ENCODE measurements at places on chromosomes 16 and 17.

- DNase-seq: no peak
Observed at GRCh38 chr17:46080118-46081017, 81.3 kb downstream of the STH start.

- no peak for DNase-seq
Observed at GRCh38 chr17:73435412-73435811, 123.6 kb upstream of the CDC42EP4 start.

DNA sequence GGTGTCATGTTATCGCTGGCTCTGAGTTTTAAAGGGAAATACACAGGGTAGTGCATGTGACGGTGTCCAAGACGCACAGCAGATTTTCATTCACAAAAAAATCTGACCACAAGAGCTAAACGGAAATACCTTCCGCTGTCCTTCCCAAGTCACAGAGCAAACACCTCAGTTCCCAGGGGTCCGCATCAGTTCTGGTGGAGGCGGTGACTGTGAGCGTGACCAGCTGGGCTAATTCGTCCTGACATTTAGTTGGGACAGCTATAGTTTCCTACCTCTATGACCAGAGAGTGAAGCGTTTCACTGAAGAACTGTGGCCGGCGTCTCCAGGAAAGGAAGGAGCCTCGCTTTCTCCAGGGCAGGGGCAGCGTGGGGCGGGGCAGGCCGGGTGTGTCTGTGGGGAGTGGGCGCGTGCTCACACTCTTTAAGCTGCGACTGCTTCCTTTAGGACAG is 10.5 kb upstream of the FASN start:
- DNase-seq: no peak

- DNase-seq: no peak
Observed at GRCh38 chr17:29787995-29788394, 142.0 kb downstream of the SSH2 start.

- DNase-seq: no peak
Observed at GRCh38 chr17:52477824-52478699, 319.5 kb upstream of the CA10 start.

- DNase-seq: no peak
Observed at GRCh38 chr16:53523971-53524548, 21.1 kb upstream of the AKTIP start.

- DNase-seq: peak; percentile 50
Observed at GRCh38 chr17:1108765-1109605, 70.8 kb downstream of the ABR start.

DNA sequence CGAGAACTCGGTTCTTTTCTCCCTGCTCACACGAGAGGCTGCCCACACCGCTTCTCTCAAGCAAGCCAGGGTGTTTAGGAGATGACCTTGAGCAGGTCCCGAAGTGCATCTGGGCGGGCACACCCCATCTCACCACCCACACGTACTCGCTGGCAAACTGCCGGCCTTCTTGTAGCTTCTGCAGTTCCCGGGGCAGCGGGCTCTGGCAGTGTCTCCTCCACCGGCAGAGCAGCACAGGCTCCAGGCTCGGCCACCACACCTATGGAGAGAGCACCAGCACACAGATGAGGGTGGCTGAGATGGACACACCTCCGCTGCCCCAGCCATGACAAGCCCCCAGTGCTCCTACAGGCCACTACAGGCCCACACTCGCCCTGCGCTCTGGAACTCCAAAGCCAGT is 23.5 kb downstream of the ZNF276 start:
- no peak for DNase-seq

- no peak for DNase-seq
Observed at GRCh38 chr16:67169011-67169451, 1.3 kb upstream of the NOL3 start.

GRCh38 chr16:4257646-4258556 is 14.9 kb downstream of the TFAP4 start:
- no peak for DNase-seq

GRCh38 chr16:8178271-8178670 is 412.0 kb downstream of the TMEM114 start:
- no peak for DNase-seq

- DNase-seq: no peak
Observed at GRCh38 chr17:75652934-75653549, 13.9 kb downstream of the RECQL5 start.

DNA sequence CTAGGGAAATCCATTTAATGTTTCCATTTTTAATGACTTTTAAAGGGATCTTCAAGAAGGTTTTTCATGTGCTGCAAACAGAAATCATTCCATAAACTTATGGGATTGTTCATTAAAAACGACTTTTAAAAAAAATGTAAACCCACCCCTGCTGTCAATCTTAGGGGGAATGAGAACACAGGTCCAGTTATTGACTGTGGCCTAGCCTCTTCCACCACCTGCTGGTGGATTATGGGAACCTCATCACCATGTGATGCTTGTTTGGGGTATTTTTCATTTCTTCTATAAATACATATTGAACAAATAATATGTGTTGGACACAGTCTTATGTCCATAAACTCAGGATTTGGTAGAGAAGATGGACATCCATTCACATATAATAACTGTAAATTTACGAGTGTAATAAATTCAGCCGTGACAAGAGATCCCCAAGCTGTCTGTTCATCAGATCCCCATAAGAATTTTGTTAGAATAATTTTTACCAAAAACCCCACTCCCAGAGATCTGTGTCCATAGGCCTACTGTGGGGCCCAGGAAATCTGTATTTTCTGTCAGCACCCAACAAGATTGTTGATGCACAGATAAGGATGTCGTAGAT is 42.0 kb upstream of the TMC5 start:
- DNase-seq: no peak

GRCh38 chr16:73252446-73252845 is 204.5 kb upstream of the ZFHX3 start:
- DNase-seq: no peak

GRCh38 chr17:75003070-75003956 is 9.2 kb upstream of the MRPL58 start:
- DNase-seq: no peak

DNA sequence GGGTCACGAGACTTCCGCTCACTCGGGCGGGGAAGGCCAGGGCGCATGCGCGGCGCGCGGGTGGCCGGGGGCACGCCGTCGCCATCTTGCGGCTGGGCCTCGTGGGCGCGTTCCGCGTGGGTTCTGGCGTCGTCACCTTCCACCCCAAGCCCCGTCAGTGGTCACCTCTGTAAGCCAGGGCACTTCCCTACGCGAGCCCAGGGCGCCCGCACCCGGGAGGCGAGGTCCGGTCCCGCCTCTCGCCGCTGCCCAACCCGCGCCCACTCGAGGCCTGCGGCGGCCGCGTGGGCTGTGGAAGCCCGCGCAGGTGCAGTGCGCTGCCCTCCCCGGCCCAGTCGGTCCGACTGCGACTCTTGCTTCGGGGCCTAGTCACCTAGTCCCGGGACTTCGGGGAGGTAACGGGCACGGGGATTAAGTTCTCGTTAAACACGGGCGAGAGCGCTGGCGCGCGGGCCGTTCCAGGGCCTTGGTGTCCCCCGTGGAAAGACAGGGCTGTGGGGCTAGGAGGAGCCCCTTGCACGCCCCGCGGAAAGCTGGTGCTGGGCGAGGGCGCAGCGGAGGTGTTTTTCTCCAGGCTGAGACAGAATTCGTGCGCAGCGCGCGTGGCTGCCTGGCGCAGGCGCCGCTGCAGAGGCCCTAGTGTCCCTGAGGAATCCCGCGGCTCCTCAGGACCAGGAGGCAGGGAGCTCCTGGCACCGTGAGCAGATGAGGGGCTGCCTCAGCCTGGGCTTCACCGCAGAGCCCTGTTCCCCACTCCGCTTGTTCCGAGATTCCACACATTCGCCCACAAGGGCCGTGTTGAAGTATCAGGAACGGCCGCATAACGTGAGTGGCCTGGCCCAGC is 472 bp upstream of the ARHGDIA start:
- DNase-seq: peak; percentile 93

DNA sequence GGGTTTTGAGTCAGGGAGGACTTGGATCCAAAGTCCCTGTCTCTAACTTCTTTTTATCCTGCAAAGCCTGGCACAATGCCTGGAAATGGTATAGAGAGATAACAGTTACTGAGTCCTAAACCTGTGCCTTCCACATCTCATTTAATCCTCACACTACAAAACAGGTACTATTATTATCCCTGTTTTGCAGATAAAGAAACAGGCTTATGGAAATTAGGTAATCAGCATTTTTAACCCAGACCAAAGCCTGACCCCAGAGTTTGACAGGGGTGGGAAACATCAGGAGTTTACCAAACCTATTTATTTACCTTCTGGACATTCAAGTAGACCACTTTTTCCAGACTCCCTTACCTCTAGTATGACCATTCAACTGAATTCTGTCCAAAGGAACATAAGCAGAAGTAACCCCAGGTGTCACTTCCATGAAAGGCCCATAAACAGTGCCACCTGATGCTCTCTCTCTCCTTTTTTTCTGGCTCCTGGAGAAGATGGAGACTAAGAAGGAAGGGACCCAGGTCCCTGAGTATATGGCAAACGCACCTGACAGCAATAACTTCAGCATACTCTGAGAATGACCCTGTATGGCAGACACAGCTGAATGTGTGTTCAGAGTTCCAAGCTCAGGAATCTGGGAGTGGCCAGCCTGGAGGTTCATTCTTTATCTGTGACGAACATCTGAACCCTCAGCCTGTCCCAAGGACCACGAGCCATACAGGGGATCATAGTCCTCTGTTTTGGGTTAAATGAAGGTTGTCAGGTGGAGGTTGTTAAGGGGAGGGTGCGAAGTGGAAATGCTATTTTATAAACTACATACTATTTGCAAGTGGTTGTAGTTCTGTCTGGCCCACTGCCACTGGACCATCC is 62.7 kb downstream of the HLF start:
- DNase-seq: no peak

DNA sequence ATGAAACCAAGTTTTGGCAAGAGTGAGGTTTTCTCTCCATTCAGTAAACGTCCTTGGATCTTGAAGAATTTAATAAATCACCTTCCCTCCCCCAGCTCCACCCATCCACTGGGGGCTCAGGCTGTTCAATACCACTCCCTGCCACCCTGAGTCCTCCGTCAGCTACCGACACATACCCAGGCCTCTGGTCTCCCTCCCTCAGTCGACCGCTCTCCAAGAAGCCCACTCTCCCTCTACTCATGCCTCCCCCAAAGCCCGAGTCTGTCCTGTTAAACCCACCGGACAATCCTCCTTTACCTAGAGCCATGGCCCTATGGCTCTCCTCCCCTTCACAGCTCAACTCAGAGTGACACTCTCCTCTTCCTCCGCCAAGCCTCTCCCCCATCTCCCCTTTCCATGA is 19.7 kb upstream of the SLC4A1 start:
- no peak for DNase-seq

DNA sequence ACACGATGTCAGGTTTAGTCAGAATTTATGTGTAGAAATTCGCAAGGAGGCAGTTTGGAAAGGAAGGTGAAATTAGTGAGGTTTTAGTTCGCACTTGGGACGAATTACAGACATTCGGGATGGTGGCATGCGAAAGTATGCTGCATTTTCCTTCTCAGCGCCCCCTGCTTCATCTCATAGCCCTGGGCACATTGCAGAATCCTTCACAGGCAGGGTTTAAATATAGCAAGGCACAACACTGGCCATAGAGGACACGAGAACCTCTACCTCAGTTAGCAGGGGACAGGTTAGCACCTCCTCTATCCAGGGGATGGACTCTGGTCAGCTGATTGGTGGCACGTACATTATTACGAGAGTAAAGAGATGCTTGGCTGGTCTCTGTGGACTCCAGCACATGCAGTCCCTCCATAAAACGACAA is 47.5 kb downstream of the MAP2K6 start:
- no peak for DNase-seq

- no peak for DNase-seq
Observed at GRCh38 chr16:73601911-73602310, 554.0 kb upstream of the ZFHX3 start.

DNA sequence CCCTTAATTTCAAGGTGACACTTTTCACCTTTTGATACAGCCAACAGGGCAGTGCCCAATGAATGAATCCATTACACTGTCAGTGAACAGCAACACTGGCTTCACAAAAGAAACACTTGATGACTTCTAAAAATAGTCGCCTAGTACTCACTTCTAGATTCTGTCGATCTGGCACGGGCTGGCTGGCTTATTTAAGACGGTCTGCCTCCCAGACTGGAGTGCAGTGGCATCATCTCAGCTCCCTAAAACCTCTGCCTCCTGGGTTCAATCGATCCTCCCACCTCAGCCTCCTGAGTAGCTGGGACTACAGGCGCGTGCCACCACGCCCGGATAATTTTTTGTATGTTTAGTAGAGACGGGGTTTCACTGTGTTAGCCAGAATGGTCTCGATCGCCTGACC is 1.9 kb downstream of the NDUFAB1 start:
- DNase-seq: no peak

DNA sequence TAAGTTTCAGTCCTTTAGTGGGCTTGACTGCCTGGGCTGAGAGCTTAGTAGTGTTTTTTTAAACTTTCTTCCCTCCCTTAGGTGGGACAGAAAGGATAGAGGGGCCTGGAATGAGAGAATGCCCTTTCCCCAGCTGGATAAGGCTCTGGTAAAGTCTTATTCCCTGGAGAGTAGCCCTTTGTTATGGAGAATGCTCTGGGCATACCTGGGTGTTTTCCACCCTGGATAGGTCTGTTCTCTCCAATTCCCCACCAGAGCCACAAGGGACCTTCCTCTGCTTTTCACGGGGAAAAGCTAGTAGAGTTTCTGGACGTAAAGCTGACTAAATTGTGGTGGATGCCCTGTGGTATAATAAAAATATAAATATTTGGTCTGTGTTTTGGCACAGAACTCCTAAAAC is 164.1 kb downstream of the HS3ST4 start:
- no peak for DNase-seq

DNA sequence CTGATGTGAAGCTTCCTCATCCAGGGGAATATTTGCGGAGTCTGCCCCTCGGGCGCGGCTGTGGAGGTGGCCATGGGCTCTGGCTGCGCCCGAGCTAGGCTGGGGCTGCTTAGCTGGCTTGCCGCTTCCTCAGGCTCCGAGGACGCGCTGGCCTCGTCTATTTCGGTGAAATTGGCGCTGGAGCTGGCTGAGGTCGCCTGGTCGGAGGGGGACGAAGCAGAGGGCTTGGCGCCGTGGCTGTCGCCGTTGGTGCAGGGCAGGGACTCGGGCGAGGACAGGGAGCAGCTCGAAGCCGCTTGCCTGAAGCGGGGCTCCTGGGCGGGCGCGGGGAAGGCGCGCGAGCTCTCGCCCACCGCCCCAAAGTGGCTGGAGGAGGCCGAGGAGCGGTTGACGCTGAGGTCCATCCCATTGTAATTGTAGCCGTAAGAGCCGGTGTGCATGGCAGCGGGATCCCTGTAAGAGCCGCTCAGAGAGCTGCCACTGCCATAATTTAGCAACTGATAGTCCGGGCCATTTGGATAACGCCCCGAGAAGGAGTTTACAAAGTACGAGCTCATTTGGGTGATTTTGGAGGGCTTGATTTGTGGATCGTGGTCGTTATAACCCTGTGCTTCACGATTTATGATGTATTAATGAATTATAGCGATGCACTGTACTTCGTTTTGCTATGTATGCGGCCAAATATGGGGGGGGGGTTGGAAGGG is at the start of gene HOXB5:
Gene HOXB5, minus strand, starts transcription at position 654 of the 704 bp plus-strand sequence. Its CDS starts 97 bp downstream, at position 557.
- DNase-seq: no peak

- no peak for DNase-seq
Observed at GRCh38 chr17:49957350-49957749, 11.6 kb upstream of the DLX4 start.

DNA sequence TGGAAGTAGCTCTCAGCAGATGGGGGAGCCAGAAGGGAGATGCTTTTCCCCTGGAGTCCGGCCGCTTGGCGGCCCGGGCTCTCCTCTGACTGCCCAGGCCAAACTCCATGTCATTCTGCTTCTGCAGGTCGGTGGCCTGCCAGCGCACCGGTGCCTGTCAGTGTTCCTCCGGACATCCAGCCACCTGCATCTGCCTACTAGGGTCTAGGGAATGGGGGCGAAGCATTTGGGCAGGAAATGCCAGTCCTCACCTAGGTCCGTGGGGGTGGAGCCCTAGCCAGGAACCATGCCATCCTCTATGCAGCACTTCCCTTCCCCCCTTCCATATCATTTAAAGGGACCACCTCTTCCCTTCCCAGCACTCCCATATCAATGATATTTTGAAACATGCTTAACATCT is 34.2 kb downstream of the GJC1 start:
- no peak for DNase-seq

Measured in stimulated activated CD4-positive, alpha-beta T cell treated with anti-CD3 and anti-CD28 coated beads, Interleukin-15, amount 100 ng/mL, for 48 hours (primary cell).